H4 (cell line): ENCODE measurements at places on chromosomes 7 and 10.

GRCh38 chr10:59271160-59271559 lies 91.2 kb downstream of the FAM13C start:
- DNase-seq, result no peak

DNA sequence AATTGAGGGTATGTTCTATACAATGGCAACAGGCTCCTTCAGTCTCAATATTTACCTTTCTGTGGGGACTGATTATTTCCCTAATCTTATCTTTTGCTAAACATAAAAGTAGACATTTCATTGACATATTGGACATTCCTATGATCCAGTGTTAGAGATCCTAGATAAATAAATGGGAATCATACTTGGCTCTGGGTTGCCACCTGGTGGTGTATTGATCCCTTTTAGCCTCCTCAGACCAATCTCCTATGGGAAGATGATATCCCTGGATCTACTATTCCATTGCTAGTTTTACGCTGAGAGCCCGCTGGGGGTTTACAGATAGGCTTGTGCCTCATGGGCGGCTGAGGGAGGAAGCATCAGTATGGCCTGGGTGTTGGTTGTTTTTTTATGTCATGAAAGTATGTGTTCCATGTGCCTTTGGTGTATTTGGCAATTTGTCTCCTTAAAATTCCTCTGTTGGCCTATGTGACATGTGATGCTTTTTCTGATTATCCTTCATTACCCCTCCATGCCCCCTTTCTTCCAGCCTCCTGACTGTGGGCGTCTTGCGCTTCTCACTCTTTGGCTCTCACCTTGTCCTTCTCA lies 18.8 kb downstream of the CELF2 start:
- DNase-seq, result peak; percentile 30

DNA sequence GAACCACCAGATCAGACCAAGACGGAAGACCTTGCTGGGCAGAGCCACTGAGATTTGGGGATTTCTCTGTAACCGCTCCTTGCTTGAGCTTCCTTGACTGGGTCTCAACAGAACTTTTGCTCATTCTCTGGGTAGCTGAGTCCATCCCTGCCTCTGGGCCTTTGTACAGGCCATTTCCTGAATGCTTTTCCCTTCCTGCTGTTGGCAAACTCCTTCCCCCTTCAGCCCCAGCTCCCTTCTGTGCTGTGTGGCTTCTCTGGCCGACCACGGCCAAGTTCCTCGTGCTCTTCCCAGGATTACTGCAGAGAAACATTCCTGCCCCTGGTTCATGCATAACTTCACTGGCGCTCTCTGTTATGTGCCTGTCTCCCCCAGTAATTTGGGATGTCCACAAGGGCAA lies 150.5 kb upstream of the GPR26 start:
- no peak for DNase-seq

DNA sequence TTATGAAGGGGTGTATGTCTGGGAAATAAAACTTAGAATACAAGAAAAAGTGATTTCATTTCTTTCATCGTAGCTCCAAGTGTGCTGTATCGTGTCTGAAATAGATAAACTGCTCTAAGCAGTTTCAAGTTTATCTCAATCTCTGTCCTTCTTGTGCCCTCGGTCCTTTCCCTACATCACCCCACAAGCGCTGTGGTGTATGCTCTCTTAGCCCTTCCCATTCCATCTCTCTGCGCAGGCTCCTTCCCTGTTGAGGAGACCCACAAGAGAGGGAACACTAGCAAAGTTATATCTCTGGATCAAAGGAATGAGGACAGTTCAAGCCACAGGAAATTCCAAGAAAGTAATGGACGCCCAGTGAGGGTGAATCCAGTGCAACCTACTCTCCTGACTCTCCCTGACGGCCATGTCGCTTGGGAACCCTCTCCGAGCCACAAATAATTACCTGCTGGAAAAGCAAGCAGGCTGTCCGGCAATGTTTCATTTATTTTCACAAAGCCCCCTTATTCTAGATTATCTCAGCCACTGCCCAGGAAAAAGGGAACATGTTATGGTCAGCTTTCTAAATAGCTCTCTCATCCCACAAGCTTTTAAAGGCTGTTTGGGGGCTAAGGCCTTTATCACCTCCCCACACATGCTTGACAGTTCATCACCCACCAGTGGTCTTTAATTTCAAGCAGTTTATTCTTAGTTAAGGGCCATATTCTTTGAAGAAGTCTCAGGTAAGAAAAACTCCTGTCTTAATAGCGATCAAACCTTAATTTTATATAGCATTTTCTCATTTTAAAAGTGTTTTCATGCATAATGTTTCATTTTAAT lies 34.8 kb downstream of the LRRC4 start:
- DNase-seq, result no peak

DNA sequence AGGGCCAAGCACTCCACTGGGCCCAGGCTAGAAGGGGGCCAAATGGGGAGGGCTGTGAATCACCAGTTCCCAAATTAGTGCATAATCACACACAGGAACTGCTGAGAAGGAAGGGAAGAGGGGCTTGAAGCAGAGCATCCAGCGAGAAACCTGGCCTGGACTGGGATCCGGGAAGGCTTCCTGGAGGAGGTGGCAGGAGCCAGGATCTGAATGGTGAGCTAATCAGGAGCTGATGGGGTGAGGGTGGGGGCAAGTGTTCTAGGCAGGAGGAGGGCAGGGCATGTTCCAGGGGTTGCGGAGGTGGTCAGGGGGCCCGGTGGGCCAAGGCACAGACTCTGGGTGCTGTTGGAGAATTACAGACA lies 12.6 kb downstream of the PWWP2B start:
- DNase-seq, result no peak

- DNase-seq, result no peak
Observed at GRCh38 chr7:33089142-33089541, 20.1 kb downstream of the RP9 start.

DNA sequence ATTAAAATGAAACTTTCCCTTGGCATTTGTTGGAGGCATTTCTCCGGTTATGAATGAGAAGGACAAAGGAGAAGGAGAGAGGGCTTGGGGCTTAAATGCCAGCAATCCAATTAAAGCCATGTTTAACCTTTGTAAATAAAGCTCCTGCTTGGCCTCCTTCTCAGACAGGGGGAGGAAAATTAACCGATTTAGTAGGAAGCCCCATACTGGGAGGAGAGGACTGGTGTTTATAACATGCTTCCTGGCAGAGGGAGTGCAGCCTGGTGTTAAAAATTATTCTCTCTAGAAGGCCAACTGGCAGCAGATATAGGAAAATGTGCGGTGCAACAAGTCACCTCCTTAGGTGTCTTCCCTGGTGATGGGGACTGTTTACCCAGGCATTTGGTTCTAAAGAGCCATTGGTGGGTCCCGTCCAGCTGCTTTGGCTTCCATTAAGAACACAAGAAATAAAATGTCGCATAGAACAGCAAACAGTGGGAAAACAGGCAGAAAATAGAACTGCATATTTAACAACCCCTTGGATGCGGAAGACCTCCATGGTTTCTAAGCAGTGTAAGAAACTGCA lies 846.5 kb downstream of the TYW1 start:
- no peak for DNase-seq
